CD4-positive, alpha-beta T cell treated with Interleukin-1 beta for 1 hour (primary cell): ENCODE measurements at places on chromosomes 3 and 15.

- no peak for DNase-seq
Observed at GRCh38 chr3:74532446-74532845, 82.0 kb downstream of the CNTN3 start.

DNA sequence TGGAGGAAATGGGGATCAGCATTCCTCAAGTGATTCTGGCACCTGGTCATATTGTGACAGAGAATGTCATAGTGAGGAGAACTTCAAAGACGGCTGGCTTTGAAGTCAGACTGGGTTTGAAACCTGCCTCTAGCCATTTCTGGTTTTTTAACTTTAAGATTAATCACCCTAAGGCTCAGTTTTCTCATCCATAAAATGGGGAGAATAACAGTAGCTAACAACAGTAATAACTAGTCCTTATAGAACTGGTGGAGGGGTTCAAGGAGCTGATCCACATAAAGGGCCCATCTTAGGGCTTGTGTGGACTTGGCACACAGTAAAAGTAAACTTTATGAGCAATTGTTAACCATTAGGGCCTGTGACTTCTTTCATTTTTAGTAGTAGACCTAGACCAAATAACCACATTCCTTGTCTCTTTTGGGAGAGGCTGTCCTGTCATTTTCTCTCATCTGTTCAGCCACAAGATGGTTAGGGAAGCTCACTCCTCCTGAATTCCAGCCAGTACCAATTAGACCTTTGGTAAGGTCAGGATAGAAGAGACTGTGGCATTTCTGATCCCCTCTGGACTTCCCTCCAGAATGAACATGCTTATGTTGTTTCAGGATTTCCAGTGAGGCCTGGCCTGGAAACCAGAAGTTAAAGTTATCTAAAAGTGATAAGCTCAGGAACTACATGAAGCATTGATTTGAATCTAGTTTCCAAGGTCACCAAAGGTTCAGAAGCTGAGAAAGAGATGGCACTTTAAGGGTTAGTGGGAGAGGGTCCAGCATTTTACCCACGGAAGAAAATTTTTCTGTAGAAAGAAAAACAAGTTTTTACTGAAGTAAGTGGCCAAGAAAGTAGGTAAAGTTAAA, 159.3 kb upstream of the DPH6 start:
- DNase-seq, result no peak

DNA sequence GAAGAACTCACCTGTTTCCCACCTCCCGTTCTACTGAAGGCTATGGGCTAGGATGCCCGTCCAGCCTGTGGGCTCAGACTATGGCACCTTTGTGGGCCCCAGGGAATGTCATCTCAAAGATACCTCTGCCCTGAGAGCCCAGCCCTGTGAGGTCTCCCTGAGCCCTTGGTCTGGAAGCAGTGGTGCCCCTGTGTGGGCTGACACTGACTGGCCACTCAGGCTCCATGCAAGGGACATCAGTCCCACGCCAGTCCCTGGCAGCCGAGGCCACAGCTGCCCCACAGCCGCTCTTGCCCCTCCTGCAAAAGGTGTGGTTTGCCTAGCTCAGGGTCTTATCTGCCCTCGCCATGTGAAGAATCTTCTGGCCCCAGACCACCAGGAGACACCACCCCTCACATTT, 106.9 kb downstream of the KLF13 start:
- DNase-seq, result no peak

GRCh38 chr3:156533205-156533604, 21.7 kb downstream of the SSR3 start:
- no peak for DNase-seq

DNA sequence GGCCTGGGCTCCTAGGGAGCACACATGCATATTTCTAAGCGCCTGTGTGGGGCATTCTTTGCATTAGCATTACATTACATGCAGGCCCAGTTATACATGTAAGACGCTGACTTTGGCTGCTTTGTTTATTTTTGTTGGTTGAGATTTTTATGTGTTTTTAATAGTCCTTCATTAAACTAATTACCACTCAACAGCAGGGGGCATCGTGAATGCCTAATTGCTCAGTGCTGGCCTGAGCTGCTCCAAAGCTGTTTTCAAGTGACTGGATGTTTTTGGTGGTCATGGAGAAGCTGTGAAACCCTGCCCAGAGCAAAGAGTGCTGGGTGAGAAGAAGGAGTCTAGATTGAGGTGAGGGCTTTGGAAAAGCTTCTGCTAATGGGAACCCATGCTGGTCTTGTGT, 41.5 kb downstream of the GPD1L start:
- no peak for DNase-seq

GRCh38 chr15:40088929-40089755, 19.5 kb downstream of the BMF start:
- no peak for DNase-seq

GRCh38 chr15:100030586-100031229, 297.5 kb upstream of the LYSMD4 start:
- DNase-seq, result no peak

GRCh38 chr15:74406992-74407705, 26.6 kb downstream of the SEMA7A start:
- no peak for DNase-seq

GRCh38 chr3:108602935-108603294, 13.4 kb downstream of the DZIP3 start:
- DNase-seq, result no peak

GRCh38 chr15:67116742-67117141, 51.3 kb downstream of the SMAD3 start:
- no peak for DNase-seq

GRCh38 chr15:65082303-65082953, 5.9 kb downstream of the KBTBD13 start:
- DNase-seq, result peak; percentile 12

DNA sequence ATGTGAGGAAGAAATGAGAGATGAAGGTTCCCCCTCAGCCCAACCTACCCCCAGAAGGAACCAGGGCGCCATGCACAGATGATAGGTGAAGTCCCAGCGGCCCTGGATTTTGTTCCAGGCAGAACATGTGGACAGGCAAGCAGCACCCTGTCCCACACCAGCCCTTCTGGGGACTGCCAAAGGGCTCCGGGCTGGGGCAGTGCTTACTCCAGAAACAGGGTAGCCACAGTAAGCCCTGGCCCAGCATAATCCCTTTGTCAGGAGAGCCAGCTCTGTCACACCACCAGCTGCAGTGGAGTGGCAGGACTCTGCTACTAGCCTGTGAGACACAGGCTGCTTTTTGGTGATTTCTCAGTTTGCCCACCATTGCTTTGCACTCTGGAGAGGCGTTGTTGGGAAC, 6.3 kb downstream of the FBXL22 start:
- DNase-seq, result no peak

DNA sequence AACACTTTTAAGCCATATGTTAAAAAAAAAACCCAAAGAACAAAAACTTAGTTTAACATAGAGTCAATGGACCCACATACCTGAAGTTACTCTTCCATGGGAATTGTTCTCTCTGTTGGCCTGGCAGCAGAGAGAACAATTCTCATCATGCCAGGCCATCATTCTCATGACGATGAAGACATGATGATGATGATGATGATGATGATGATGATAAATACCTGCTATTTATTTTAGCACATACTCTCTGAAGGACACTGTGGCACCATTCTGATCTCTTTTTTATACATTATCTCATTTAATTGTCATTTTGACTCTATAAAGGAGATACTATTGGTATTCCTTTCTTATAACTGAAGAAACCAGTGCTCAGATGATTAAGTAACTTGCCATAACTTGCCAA, 366.9 kb downstream of the MFSD1 start:
- DNase-seq, result no peak

DNA sequence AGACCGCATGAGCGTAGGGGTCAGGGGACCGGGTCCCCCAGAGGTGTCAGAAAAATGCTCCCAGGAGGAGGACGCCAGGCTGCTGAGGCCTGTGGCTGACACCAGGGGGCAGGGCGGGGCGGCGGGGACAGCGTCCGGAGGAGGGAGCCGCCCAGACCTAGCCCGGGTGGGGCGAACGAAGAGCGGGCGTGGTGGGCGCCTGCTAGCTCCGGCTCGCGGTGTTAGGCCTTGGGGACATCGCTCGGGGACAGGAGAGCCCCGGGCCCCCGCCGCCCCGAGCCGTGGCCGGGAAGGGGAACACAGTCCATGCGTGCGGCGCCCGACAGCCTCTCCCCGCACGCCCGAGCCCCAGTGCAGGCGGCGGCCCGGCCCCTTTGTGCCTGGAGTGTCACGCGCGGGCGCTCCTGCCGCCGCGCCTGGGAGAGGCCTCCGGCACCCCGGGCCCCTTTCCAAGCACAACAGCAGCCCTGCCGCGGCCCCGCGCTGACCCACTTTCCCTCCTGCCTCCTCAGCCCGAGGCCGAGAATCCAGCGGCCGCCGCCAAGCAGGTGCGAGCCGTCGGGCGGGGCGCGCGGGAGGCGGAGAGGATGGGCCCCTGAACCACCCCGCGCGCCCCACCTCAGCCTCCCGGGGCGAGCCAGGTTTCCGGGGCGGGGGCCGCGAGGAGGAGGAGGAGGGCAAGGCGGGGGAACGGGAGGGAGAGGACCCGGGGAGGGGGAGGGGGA, 111.0 kb upstream of the KLF13 start:
- peak; percentile 83 for DNase-seq

DNA sequence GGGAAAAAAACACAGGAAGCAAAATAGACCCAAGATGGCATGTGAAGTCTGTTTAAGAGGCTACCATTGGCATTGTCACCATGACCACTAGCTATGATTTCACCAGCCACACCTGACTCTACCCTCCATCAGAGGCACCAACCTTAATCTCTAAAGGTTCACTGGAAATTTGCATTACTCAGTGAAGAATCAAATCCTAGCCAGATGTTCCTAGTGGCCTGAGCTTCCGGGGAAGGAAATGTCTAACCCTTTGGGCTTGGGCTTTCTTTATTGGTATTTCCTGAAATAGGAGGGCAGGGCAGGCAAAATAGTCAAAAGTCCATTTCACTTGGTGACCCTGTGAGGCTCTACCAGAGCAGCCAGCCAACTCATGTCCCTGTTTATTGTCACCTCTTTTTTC, 110.9 kb upstream of the PHLDB2 start:
- DNase-seq, result no peak

GRCh38 chr3:113277941-113278598, 66.7 kb downstream of the BOC start:
- DNase-seq, result no peak

- DNase-seq, result no peak
Observed at GRCh38 chr15:66772604-66773128, 70.6 kb downstream of the SMAD6 start.

GRCh38 chr3:134677196-134677986, 26.6 kb upstream of the KY start:
- DNase-seq, result no peak

GRCh38 chr3:70010346-70010745, 10.8 kb downstream of the SAMMSON start:
- no peak for DNase-seq

GRCh38 chr3:180409883-180410282, 192.1 kb upstream of the TTC14 start:
- DNase-seq, result no peak

DNA sequence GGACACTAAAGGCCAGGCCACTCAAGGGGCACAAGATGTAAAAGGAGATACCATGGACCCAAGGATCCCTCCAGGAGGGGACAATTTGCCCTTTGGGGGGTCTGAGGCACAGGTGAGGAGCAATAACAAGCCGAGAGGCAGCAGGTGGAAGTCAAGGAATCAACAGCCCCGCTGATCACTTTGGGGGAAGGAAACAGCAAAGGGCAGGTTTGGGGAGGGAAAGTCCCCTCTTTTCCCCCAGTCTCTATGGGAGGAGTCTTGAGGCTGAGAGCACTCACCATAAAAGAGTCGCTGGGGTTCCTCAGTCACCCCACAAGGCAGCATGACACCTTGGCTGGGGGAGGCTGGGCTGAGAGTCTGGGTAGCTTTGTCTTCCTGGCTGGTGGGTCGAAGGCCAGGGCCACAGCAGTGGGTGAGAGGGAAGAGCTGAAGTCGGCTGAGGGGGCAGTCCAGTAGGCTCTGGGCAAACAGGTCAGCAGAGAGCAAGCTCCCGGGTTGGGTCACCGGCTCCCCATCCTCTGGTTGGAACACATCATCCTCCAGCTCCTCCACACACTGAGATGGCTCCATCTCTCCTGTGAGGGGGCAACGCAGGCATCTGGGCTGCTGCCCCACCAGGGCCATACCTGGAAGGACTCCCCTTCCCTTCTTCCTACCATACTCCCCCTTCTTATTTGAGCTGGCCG, 3.0 kb downstream of the BMF start:
- DNase-seq, result peak; percentile 72

DNA sequence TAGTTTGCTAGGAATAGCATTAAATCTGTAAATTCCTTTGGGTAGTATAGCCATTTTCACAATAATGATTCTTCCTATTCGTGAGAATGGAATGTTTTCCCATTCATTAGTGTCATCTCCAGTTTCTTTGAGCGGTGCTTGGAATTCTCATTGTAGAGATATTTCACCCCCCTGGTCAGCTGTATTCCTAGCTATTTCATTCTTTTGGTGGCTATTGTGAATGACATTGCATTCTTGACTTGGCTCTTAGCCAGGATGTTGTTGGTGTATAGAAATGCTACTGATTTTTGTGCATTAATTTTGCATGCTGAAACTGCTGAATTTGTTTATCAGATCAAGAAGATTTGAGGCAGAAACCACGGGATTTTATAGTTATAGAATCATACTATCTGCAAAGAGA, 690.5 kb upstream of the ALCAM start:
- no peak for DNase-seq

DNA sequence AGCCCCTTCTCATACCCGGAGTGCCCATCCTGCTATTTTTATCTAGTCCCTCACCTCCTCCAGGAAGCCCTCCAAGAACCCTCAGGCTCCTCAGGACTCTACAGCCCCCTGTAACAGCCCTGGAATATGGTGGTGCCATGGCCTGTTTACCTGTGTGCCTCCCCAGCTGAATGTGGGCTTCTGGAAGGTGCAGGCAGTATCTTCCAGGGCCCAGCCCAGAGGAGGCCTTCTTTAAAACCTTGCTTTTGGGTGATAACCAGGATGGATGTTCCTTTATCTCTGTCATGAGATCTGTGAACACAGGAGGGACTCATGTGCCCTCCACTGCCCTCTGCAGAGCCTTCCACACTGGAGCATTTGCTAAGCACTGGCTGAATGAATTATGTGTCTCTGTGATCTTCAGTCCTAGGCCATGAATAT, 36.7 kb upstream of the MRPS22 start:
- no peak for DNase-seq

DNA sequence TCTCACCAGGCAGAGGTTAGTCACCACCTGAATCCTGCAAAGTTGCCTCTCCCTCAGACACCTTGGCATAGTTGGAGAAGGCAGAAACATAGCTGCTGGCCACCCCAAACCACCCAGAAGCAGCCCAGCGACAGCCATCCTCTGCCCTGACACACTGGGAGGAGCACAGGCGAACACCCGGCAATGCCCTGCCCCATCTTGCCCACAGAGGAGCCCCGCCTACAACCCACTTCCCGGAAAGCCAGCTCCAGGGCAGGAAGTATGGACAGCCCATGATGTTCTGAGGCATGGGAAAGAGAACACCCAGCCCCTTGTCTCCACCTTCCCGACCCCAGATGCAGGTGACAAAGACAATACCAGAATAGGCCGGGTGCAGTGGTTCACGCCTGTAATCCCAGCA, 12.6 kb upstream of the SHISA5 start:
- peak; percentile 31 for DNase-seq
